ENCODE measurements at places on chromosomes 11 and 22.

GRCh38 chr11:108206969-108207682, 15.3 kb downstream of the NPAT start:
- DNase-seq, result no peak

DNA sequence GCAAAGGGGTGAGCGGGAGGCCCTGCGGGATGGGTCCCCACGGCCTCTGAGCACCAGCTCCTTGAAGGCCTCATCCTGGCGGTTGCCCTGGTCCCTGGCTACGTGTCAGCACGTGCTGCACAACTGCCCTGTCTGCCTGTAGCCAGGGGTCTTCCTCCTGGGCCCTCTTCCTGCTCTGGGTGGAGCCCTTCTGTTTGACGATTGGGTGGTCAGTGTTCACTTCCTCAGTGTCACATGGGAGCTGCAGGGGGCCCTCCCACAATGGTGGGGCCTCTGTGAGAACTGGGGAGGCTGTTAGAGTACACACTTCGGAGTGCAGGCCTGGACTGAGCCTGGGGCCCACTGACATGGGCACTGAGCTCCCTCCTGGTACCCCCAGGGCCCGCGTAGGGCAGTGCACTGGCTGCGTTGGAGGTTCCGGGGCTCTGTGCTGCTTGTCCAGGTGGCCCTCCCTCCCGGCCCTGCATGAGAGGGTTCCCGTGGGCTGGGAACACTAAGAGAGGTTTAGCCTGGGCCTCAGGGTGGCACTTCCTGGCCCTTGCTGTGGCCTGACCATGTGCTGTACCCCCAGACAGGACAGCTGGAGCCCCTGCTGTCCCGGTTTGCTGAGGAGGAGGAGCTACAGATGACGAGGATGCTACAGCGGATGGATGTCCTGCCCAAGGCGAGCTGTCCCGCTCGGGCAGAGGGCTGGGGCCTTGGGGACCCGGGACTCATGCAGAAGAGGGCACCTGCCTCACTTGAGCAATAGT, 13.8 kb downstream of the DGCR6L start:
- DNase-seq, result no peak

DNA sequence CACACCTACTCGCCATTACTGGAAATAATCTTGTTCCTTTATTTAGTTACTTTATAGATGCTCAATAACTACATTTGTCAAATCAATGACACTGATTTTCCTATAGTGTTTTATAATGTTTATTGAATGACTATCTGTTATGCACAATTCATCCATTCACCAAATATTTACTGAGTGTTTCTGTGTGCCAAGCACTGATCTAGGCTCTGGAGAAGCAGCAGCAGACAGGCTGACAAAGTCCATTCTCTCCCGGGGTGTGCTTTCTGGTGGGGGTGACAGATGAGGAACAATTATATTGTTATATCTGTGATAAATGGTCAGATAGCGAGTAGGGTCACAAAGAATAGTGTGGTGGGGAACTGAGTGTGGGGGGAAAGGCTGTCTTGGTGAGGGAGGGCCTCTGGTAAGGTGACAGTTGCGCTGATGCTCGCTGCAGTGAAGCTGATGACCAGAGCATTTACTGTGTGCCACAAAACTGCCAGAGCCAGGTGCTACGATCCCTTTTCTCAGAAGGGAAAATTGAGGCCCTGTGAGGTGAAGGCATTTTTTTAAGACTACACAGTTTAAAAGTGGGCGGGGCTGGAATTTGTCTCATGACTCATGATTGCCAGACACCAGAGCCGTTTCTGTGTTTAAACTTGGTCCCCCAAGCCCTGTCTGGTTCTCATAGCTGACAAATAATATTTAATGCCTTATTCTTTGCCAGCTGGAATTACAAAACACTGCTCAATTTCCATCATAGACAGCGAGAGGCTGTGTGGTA, 10.2 kb downstream of the PACS1 start:
- no peak for DNase-seq

GRCh38 chr11:75571625-75572024, 9.6 kb downstream of the SERPINH1 start:
- no peak for DNase-seq

- no peak for DNase-seq
These were observed at the start of gene MRGPRX3 for GRCh38 chr11:18132341-18132740. Gene MRGPRX3, plus strand, starts transcription at chr11:18132571. Its CDS starts 4,632 bp downstream, at chr11:18137203.

- DNase-seq, result no peak
These were observed 4.6 kb downstream of the MALAT1 start for GRCh38 chr11:65503368-65503948.

GRCh38 chr11:94545264-94546161, 1.8 kb downstream of the FUT4 start:
- DNase-seq, result no peak
